GM06990 (cell line): ENCODE measurements at places on chromosomes 13 and 19.

DNA sequence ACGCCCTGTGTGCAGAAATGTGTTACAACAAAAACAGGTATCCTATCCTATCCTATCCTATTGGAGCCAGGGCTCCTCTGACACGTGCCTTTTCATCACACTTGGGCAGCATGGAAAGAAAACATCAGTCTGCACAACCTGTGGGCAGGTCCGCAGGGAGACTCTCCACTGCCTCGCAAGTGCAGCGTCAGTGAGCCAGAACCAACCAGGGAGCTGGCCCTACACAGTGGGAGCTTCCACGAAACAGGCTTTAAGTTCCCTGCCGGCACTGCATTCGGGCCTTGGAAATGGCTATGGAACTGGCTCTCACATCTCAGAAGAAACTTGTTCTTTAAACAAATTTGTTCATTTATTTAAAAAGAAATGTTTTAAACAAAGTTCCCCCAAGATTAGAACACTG lies 49.5 kb downstream of the SLC7A1 start:
- no peak for DNase-seq

- no peak for DNase-seq
These were observed at the start of gene CYSLTR2 for GRCh38 chr13:48653472-48653939. CYSLTR2 (plus strand) TSS chr13:48653929; CDS start chr13:48706818, 52,889 bp downstream.

DNA sequence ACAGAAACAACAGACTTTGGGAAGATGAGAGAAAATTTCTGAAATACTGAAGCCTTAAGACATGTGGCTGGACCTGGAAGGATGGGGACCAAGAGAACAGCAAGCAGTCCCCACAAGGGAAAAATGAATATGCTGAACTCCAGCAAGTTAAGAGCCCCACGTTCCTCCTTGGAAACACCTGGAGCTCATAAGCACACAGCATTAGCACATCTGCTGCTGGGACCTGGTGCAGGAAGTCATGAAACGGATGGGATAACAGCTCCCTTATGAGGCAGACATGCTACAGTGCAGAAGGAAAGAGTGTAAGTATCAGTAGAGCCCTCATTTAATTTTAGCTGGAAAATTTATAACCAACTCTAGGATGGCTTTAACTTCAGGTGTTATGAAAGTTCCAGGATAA lies 67.3 kb downstream of the SLC15A1 start:
- no peak for DNase-seq

GRCh38 chr13:37168926-37169325 lies 63.5 kb upstream of the CSNK1A1L start:
- no peak for DNase-seq

DNA sequence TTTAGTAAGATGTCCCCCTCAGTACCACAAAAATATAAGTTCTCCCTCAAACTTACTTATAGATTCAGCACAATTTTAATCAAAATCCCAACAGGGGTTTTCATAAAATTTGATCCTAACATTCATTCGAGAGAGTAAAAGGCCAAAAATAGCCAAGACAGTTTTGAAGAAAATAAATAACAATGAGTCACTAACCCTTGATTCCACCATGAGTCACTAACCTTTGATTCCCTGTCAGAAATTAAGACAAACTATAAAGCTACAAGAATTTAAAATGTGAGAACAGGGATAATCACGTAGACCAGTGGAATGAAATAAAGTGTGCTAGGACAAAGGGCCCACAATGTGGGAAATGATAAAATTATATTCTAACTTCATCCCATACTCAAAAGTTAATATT lies 320.3 kb downstream of the SUCLA2 start:
- no peak for DNase-seq

DNA sequence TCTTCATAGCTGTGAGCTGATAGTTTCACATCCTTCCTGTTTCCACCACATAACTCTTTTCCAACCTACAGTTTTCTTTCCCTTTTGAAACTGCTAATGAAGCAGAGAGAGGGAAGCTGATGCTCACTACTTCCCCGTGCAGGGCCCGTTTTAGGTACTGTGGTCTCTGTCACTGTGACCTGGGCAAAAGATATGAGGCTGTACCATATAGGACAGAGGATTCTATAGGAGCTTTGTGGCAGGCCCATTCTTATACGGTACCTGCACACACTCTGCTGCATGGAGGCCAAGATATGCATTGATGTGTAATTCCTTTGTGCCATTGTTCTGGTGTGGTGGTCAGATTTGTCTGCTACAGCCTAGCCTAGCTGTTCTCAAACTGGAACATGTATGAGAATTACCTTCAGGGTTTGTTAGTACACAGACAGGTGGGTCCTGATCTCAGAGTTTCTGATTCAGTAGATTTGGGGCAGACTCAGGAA lies 577.3 kb downstream of the LMO7 start:
- DNase-seq = no peak

DNA sequence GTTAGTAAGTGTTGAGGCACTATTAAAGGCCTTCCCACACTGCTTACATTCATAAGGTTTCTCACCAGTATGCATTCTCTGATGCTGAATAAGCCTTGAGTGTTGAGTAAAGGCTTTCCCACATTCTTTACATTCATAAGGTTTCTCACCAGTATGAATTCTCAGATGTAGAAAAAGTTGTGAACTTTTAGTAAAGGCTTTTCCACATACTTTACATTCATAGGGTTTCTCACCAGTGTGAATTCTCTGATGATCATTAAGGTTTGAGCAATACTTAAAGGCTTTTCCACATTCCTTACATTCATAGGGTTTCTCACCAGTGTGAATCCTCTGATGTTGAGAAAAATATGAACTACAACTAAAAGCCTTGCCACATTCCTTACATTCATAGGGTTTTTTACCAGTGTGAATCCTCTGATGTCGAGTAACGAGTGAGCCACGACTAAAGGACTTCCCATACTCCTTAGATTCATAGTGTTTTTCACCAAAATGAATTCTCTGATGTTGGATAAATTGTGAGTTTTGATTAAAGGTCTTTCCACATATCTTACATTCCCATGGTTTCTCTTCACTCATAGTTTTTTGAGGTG lies 24.2 kb downstream of the ZNF829 start:
- no peak for DNase-seq

DNA sequence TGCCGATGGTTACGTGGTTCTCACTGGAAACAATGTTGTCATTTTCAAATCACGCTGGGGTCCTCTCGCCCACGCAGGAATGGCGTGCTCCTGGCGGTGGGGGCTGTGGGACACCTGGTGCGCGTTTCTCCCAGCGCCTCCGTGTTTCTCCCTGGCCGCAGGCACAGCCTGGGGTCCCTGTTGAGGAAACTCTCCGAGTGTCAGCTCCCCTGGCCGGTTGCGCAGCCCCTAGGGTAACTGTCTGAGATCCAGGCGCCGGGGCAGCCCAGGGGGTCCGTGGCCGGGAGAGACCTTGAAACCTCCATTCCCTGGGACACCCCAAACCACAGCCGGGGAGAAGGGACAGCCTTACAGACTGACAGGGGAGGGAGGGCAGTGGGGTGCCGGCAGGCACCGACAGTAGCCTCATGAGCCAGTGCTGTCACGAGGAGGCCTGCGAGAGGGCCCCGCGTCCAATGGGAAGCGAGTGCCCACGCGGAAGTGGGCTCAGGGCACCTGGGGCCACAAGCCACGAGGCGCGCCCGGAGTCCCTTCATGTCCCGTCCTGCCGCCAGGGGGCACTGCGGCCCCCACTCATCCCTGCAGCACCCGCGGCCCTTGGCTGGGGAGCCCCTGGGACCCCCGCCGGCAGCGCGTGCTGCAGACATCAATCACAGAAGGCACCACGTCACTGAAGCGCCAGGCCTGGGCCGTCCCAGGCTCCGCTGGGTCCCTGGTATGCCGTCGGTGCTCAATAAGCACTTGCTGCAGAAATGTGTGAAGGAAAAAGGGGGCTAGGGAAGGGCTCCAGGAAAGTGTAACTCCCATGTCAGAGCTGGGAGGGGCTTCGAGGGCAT lies 9.5 kb downstream of the ADAMTSL5 start:
- peak; percentile 68 for DNase-seq

- DNase-seq = peak; percentile 59
These were observed 1.9 kb upstream of the LMTK3 start for GRCh38 chr19:48513289-48514122.

GRCh38 chr13:30481241-30481760 lies 15.6 kb upstream of the HMGB1 start:
- DNase-seq = no peak

DNA sequence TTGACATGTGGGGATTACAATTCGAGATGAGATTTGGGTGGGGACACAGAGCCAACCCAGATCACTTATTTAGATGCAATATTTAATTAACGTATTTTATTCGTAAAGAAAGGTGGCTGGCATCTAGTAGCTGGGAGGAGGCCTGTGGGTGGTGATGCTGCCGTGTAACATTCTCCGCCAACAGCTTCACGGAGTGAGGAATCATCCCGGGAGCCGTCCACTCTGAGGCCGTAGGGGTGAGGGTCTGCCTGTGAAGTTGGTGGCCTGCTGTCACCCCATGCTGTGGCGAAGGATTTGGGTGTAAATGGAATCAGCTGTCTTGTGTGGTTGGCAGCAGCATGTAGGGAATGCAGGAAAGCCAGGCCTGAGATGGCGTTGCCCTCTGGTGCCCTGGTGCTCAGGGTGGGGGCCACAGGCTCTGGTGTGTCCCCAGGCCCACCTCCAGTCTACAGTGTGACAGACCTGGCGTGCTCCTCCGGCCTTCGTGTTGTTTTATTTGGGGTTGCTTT lies 3.3 kb upstream of the TEX29 start:
- no peak for DNase-seq

GRCh38 chr13:39281539-39282150 lies 243.4 kb downstream of the NHLRC3 start:
- DNase-seq = no peak

DNA sequence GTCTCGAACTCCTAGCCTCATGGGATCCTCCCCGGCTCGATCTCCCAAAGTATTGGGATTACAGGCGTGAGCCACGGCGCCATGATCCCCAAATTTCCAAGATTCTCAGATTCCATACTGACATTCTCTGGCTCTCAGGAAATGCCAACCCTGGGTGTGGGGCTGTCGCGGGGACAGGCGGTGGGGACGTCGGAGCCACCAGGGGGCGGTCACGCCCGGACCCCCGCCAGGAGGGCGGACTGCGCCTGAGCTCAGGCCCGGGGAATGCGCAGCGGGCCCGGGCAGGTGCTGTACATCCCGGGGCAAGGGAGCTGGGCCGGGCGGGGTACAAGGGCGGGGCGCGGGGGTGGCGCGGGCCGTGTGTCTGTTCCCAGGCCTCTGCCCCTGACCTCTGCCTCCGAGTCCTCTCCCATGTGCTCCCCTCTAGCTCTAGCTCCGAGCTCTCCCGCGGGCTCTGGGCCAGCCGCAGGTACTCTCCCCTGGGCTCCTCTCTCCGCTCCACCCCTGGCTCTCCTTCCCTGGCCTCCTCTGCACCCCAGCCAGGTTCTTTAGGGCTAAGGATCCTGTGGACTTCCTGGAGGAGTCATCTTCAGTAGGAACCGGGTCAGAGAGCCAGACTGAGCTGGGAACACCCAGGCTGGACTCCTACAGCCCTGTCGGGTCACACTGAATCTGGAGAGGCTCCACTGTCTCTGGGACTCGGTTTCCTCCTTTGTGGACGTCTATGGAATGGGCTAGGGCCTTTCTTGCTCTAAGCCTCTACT lies 2.4 kb downstream of the PPP1R13L start:
- peak; percentile 71 for DNase-seq

DNA sequence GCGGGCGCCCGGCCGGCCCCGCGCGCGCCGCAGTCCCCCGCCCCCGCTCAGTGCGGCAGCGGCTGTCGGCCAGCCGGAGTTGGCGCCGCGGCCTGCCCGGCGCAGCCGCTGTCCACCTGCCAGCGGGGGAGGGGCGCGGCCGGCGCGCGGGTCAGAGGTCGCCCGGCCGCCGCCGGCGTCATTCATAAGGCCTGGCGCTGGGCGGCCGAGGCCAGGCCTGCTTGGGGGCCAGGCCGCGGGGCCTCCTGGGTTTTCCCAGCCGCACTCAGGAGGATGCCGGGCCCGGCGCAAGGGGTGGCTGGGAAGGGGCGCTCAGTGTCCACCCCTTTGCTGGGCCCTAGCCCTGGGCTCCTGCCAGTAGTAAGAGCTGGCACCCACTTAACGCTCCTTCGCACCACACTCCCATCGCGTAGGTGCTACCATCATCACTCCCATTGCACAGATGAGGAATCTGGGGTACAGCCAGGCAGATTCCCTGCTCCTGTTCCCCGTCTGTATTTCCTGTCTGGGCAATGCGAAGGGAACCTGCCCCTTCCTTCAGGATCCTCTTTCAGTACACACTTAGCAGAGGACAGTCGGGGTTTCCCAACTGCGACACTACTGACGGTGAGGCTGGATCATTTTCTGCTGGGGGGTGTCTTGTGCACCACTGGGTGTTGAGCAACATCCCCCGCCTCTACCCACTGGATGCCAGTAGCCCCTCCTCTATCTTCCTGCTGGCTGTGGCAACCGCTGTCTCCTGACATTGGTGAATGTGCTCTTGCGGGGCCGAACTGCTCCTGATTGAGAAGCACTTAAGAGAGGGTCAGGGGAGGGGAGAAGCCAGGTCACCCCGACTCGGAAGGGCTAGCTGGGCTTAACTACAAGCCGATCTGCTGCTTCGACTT lies 846 bp upstream of the PRKACA start:
- peak; percentile 35 for DNase-seq

DNA sequence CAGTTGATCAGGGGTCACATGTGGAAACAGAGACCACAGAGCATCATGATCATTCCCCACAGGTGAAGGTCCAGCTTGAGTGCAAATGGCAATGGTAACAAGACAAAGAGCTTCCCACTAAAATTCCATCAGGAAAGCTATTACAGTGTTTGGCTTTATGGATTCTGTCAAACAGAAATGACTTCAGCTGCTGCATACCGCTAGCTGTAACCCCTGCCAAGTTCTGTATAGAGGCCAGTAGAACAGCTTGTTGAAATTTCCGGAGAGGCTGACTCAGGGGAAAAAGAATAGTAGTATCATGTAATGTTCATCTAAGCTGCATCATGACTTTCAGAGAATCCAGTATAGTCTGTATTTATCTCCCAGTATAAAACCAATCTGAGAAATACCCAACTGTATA lies 1704.7 kb downstream of the SLITRK5 start:
- DNase-seq = no peak

- no peak for DNase-seq
These were observed 228.8 kb upstream of the STARD13 start for GRCh38 chr13:33514362-33514761.

GRCh38 chr13:49315036-49315565 lies 67.4 kb downstream of the CDADC1 start:
- DNase-seq = no peak

DNA sequence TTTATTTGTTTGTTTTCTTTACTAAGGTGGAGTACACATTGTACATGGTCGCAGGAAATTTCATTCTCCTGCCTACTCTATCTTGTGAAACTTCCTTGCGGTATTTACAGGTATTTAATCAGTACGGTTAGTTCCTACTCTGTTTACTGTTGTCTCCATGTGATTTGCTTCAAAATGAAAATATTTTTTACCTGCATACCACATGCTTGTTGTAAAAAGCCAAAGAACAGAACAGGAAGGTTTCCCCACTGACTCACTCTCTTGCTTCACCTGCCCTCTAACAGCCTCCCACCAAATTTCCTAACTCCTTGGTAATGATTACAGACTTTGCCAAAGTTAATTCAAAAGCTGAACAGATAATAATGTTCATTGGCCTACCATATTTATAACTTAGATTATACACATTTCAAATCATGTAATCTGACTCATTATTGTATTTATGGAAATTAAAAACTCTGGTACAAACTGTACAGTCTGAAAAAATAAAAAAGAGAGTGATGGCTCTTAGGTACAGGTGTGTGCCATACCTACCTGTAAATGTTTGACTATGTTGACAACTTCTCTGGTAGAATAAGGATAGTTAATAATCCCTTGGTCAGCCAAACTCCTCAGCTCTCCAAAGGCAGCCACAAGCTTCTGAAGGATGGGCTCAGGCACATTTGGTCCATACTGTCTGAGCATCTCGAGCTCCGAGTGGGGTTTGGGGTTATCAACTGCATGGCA lies 239.9 kb downstream of the VWA8 start:
- DNase-seq = no peak

- DNase-seq = no peak
These were observed 195.3 kb downstream of the ITGBL1 start for GRCh38 chr13:101647760-101648159.
